GM12878 (cell line): ENCODE measurements at places on chromosomes 1 and 21.

GRCh38 chr21:23960769-23961168 is 1646.5 kb downstream of the MRPL39 start:
- no peak for DNase-seq

- no peak for DNase-seq
Observed at GRCh38 chr1:2179283-2180013, 15.1 kb downstream of the FAAP20 start.

- DNase-seq, result peak; percentile 41
Observed at GRCh38 chr1:21324368-21325141, 34.3 kb upstream of the ECE1 start.

- DNase-seq, result no peak
Observed at GRCh38 chr1:94039514-94039870, 81.5 kb downstream of the ABCA4 start.

DNA sequence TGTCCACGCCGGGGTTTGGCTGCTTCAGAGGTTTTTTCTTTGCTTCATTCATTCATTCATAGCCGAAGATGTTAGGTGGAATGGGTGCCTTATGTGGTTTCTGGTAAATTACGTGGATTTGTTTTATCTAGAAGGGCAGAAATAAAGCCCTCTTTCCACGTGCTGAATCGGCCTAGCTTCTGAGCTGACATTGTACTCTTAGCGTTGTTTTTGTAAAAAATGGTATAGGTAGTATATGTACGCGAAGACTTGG is 1.5 kb downstream of the GALNT2 start:
- DNase-seq, result no peak

DNA sequence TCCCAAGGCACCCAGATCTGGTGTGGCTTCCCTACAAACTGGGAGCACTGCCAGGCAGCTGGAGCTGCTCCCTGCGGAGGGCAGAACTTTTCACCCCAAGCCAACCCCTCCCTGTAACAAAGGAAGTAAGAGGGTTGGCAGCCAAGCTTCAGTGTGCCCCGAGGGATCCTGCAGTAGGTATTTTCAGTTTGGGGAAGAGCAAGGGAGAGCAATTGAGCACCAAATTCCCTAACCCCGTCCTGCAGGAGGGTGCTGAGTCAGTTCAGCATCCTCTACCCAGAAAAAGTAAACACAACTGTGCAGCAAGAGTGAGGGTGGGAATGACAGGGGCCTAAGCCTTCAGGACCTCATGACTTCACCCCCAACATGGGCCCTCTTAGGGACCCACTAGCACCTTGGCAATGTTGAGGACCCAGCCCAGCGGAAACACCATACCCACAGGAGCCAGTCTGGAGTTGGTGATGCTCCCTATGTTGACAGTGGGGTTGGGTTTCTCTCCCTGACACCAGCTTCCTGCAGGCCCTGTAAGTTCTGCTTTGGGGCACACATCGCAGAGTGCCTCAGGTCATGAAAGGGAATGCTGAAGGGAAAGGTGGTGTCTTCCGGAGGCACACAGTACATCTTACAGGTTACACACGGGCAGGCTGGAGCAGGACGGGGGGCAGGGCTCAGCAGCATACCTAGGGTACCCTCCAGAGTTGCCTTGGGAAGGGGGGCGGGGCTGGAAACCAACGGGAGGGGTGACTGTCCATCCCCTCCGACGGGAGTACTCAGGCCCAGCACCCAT is 14.8 kb downstream of the SH3BP5L start:
- no peak for DNase-seq
